ENCODE measurements at places on chromosomes 3 and 15. TPM values are rescaled to one million over a fixed set of nuclear protein-coding genes. Genes with fewer than 3 reads are reported as not detected.

- no peak for DNase-seq
These were observed 36.0 kb upstream of the GATM start for GRCh38 chr15:45414215-45414885.

DNA sequence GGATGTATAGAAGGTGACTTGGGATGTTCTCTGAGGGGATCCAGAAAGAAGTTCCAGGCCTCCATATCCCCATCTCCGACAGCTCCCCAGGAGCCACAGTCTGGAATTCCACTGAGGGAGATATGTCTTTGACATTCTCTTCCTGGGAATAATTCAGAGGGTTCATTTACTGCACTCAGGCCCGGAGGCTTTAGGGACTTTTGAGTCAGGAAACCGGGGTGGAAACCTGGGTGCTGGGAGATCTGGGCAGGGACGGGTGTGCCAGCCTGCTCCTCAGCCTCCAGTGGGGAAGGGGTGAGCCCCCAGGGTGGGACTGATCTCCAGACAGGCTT is 147.7 kb downstream of the SMAD6 start:
- no peak for DNase-seq

- DNase-seq: no peak
These were observed 623.8 kb upstream of the ROBO1 start for GRCh38 chr3:80391573-80391972.

DNA sequence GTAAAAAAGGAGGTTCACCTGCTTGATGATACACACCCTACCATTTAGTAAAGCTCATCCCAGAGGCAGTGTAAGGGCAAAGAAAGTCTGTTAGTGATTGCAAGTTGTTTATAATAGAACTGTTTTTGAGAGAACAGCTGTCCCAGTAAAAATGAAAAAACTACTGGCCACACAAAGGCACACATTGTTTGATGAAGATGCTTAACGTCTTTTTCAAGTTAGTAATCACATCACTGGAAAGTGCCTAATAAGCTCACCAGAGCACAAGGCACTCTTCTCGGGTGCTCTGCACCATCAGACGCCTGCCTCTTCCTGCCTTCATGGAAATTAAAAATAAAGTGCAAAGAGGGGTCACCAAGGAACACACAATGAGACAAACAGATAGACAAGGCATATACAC is 186.9 kb downstream of the PDZRN3 start:
- no peak for DNase-seq

GRCh38 chr3:50203113-50203808 is 1.8 kb upstream of the SLC38A3 start:
- no peak for DNase-seq

GRCh38 chr3:155449613-155450267 is 156.3 kb upstream of the STRIT1 start:
- no peak for DNase-seq

- DNase-seq: no peak
These were observed 1.9 kb downstream of the RTP4 start for GRCh38 chr3:187370051-187370450.

DNA sequence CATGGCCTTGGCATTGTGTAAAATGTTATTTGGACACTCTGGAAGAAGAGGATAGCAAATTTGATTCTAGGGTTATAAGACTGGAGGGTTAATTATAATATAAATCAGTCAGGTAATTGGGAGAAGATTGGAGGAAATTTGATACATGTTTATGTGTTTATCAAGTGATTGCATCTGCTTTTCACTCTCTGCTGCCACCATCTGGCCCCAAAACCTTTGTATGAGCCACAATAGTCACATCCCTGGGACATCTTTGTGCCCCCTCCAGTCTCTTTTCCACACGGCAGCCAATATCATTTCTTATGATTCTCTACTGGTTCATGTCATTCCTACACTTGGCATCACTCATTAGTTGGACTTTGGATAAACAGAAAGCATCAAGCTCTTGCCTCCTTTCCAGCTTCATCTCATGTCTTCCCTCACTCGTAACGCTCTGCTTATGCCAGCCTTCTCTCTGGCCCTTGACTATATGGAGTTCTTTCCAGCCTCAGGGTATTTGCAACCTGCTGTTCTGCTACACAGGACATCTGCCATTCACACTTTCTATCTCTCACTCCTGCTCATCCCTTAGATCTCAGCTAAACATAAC is 602.3 kb upstream of the SUCLG2 start:
- DNase-seq: no peak

- no peak for DNase-seq
These were observed 18.9 kb upstream of the IFT57 start for GRCh38 chr3:108241146-108241545.

DNA sequence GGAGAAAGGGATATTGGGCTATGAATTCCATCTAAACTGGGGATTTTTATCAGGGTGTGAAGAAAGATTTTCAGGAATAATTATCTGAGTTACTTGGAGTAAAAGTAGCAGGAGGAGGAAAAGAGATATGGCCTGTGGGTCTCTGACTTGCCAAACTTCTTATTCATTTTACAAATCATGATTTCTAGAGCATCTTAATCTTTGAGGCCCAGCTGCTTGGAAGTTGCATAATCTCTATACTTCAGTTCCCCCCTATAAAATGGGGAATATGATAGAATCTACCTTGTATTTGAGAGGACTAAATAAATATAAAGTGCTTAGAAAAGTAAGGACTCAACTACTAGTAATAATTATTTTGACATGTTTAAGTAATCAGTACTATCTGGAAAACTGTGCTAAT is 11.0 kb upstream of the GABPB1 start:
- no peak for DNase-seq

AMIGO3 gene
- 1.0 TPM for polyA plus RNA-seq

DNA sequence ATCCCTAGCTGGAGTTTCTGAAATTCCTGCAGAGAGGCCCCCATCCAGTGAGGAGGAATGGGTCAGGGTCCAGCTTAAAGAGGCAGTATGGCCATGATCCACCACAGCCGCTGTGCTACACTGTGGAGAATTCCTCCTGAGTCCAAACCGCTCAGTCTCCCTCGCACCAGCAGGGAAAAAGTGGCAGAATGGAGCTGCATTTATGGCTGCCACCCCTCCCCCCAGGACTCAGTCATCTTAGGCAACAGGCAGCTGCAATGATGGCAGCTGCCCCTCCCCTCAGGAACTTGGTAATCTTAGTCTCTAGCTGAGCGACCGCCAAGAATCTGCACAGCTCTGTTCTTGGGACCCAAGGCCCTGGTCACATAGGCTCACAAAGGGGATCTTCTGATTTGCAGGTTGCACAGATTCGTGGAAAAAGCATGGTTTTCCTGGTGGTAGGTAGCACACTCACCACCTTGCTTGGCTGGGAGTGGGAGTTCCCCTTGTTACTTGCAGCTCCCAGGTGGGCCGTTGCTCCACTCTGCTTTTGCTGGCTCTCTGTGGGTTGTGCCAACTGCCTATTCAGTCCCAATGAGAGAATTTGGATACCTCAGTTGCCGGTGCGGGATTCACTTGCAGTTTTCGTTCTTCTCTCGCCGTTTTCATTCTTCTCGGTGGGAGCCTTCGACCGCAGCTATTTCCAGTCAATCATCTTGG is 204.1 kb downstream of the STXBP5L start:
- DNase-seq: no peak

PRTG gene
- 14.7 TPM for polyA plus RNA-seq

DNA sequence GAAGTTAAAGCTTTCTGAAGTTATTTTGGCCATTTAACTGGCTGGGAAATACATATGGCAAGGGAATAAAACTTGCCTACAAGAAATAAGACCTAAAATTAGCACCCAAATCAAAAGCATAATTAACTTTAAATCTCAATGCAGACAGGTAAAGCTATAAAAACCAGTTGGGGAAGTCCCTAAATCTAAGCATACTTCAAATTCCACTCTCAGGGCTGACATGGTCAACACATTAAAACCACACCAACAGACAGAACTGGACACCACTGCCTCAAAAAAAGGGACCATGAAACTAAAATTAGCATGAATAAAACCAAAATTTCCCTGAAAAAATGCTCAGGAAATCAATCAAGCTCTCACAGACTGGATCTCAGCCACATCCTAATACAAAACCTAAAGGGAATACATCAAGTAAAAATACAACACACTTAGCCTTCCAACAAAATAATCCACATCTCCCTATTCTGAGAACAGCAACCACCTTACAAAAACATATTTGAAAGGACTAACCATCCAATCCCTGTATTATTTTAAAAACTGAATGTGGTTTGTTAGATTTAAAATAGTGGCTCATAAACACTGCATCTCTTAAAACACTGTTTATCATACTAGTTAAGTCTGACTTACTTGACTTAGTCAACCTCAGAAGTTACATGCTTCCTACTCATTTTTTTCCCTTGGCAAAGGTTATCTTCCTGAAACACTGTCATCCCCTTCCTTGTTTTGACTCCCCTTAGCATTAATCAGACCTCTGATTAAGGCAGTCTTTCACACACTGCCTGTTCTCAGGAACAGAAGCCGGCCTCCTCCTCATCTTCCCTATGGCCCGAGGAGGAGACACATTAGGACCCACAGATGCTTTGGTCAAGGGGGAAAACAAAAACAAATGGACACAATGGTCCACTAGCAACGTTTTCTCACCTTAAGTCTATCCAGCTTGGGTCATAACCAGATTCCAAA is 8.3 kb downstream of the TRA2B start:
- DNase-seq: no peak

- DNase-seq: no peak
These were observed 151.2 kb upstream of the CDIN1 start for GRCh38 chr15:36428102-36428845.

DNA sequence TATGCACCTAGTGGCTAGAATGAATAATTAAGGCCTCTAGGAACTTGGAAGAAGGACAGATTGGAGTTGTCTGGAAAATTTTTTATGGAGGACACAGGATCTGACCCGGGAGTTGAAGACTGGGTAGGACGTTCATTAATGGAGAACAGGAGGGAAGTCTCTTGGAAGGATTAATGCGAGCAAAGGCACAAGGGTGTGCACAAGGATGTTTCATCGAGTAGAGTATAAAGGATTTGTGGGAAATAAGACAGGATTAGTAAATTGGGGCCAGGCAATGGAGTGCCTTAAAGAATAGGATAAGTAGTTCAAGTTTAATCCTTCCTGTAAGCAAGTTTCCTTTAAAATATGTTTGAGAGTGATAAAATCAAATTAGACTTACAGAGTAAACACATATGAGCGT is 14.6 kb downstream of the LMOD3 start:
- no peak for DNase-seq

- DNase-seq: no peak
These were observed 39.0 kb downstream of the GPR160 start for GRCh38 chr3:170076715-170077238.

Data from left renal cortex interstitium (tissue), 4 donors.